ENCODE measurements at places on chromosomes 2 and 18. TPM values are rescaled to one million over a fixed set of nuclear protein-coding genes. Genes with fewer than 3 reads are reported as not detected.
A peak's percentile ranks its signal among the peaks of the same experiment; 100 is the strongest.

Gene ZNF519
- 1.3 TPM for total RNA-seq

GRCh38 chr2:68637047-68637446 lies 6.3 kb upstream of the PROKR1 start:
- no peak for DNase-seq

GRCh38 chr2:54083021-54083420 lies 32.4 kb upstream of the ACYP2 start:
- DNase-seq: no peak

Gene PIEZO2
- total RNA-seq: under 0.01 TPM

Gene GBX2
- not detected for total RNA-seq

- no peak for DNase-seq
Observed at GRCh38 chr2:161172901-161173540, 12.8 kb downstream of the TANK start.

Gene ELOA2
- not detected for total RNA-seq

DNA sequence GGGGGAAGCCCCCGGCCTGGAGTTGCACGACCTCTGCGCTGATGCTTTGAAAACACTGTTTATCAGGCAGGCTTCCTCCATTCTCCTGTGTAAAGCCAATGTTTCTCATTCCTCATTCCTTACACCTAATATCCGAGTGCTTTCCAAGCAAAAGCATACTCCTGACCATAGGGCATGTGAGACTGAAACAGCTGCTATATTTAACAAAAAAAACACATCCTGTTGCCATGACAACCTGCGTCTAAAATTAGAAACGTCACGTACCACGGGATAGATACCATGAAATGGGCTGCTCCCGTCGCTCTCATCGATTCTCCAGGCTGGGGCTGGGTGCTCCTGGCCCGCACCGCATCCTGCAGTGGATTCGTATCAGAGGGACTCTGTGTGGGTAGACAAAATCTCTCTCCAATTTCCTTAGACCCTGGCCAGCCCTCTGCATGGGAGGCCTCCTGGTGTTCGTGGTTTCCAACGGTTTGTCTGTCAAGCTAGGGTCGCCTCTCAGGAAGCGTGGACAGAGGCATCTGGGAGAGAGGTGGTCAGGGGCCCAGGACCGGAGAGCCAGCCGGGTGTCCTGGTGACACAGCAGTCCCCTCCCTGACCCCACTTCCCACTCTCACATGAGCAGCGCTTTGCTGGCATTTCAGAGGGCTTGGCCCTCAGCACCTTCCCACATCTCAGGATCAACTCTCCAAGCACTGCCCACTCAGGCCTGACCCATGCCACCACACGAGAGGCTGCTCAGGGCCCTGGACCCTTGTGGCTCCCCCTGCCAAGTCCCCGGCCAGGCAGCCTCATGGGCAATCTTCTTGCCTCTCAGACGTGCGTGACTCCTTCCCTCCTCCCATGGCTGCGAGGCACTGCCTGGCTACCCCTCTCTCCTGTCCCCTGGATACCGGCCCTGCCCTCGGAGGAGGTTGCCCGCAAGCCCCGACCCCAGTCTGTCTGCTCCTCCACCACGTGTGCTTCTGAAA lies 268.1 kb downstream of the NDUFA10 start:
- DNase-seq: no peak

DNA sequence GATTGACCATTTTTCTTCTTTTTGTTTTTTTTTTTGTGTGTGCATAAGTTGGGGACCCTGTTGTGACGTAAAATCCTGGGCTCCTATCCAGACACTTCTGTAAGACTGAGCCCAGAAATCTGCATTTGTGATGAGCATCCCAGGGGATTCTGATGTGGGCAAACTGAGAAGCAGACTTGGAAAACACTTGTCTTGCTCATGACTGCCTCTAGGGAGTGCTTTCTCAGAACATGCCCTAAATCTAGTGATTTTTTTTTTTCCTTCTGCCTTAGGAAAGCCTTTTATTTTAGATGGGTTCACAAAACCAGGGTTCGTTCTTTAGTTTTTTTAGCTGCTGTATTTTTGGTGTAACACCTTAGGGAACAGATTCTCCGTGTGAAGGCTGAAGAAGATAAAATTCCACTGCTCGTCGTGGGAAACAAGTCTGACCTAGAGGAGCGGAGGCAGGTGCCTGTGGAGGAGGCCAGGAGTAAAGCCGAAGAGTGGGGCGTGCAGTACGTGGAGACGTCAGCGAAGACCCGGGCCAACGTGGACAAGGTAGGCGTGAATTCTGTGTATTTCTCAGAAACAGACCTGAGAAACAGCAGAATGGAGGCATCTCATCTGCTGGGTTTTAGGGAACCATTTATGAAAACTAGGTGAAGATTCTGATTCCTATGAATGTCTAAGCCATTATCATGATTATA lies 36.7 kb downstream of the RALB start:
- DNase-seq: no peak

Gene ACVR1
- 17.1 TPM for total RNA-seq

DNA sequence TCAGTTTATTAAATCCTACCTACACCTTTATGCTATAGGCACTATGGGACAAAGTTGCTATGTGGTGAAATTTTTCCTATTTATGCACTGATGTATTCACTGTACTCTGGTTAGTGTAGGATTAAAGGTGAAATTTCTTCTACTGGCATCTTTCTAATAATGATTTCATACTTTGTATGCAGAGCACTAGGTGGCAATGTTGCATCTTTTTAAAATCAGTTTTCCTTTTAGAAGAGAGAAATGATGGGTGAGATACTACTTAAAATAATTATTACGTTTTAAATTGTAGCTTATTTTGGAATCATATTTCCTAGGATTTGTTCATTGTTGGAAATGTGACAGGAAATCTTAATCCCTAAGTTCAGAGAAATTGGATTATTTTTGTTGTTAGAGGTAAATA lies 150.9 kb downstream of the CD8B2 start:
- peak; percentile 22 for DNase-seq

DNA sequence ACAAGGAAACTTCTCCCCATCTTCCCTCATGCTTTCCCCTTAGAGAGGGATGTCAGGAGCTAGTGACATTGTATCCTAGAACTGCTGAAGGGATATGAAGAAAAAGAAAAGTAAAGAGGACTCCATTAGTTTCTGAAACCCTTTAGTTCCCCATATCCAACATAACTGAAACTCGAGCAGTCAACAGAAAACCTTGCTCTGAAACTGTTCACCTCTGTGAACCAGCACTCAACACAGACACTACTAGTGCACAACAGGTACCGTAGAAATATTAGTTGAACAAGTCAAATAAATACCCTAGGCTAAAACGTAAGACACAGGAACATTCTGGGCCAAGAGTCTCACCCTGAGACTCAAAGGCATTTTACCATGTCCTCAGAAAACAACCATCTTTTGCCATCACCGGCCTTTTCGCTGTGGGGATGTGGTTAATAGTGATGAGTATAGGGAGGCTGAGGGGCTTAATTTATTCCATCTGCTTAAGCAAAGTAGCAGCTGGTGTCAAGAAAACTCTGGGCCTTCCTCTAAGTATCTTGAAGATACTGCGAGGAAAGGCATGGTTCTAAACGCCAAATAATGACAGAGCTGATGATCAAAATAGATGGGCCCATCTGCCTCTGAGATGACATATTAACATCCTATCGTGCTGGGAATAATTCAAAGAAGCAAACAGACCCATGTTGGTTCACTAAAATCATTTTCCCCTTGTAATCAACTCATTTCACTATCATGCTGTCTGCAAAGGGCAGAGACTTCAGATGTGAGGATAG lies 156.8 kb downstream of the STK39 start:
- no peak for DNase-seq

- DNase-seq: peak; percentile 41
Observed at GRCh38 chr18:8559612-8560186, 49.5 kb upstream of the RAB12 start.

Gene GPR35
- total RNA-seq: 0.26 TPM

Gene IL1A
- 53.5 TPM for total RNA-seq

Gene WNT10A
- total RNA-seq: 2.4 TPM

Gene PARD3B
- 1.6 TPM for total RNA-seq

Gene TUBA4A
- 47.9 TPM for total RNA-seq

Gene IL36G
- total RNA-seq: not detected

Gene TUBB8B
- not detected for total RNA-seq

DNA sequence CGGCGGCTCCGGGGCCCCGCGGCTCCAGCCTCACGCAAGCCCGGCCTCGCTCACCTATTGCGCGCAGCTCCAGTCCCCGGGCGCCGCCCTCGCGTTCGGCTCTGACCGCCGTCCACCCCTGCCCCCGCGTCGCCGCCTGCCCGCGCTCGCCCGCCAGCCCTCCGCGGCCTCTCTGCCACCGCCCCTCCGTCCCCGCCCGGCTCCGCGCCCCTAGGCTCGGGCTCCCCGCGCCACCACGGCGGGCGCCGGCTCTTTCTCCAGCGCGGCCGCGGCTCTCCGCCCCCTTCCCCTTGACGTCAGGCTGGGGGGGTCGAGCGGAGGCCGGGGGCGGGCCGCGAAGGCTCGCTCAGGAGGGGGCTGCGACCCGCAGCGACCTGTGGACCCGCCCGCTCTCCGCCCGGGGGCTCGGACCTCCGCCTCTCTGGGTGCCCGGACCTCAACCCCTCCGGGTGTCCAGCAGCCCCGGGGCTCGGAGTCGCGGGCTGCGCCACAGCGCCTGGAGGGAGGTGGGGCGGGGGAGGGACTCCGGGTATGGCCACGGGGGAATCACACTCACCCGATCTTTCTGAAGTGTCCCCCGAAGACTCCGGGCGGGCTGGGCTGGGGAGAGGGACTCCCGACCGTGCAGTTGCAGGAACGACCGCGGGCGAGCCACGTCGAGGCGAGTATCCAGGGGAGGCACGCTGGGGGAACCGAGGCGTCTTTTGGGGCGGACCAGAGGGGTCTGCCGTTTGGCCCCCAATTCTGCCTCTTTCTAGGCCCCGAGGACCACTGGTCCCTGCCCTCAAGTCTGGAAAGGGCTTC lies at the start of gene SEMA4C:
Gene SEMA4C, minus strand, starts transcription at position 259 of the 804 bp plus-strand sequence. CDS start 2,194 bp downstream, outside the sequence.
- DNase-seq: no peak

Gene MOCOS
- total RNA-seq: 37.0 TPM

GRCh38 chr2:109637749-109638570 lies 23.8 kb downstream of the SOWAHC start:
- peak; percentile 85 for DNase-seq

DNA sequence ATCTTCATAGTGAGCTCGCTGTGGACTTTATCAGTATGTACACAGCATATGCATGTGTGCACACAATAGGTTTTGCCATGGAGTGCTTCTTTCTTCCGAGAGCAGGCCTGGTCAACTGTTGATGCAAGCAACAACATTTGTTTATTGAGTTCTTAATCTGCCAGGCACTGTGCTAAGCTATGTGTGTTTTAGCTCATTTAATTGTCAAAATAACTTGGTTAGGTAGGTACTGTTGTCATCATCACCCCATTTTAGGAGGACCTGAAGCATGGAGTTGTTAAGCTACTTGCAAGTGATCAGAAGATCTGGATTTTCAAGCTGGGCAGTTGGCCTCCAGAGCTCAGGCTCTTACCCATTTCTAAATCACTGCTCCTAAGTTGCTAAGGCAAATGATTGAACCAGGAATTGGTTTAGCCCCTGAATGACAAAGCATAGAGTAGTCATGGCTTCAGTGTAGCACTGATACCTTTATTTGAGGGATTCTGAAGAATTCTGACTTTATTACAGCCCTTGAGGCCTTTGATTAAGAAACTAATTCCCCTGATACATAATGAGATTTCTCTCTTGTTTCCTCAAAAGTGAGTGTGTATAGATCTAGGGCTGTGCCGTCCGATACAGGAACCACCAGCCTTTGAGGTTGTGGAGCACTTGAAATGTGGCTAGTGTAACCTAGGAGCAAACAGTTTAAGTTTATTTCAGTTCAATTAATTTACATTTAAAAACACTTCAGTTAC lies 132.9 kb downstream of the FMNL2 start:
- DNase-seq: peak; percentile 32

Gene FBXO15
- 0.13 TPM for total RNA-seq

Gene MC2R
- not detected for total RNA-seq

DNA sequence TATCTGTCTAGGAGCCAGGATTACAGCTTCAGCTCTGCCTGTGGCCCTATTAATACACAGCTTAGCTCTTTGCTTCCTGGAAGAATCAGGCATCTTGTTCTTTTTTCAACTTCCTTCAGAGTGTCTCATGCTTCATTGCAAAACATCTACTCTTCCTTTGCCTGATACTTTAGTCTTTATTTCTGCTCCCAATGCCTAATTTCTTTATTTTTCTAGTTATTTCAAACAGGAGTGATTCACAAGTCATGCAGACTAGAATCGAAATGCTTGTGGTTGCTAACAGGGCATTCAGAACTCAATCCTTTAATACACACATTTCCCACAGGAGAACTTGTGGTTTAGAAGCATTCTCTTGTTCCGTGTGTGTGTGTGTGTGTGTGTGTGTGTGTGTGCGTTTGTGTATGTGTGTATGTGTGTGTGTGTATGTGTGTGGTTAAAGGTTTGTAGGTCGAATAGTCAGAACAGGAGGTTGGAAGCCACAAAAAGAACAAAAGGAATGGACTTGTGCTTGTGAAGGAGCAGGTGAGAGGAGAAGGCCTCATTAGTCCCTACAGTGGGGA lies 28.3 kb upstream of the INSIG2 start:
- no peak for DNase-seq

Gene ASXL2
- total RNA-seq: 4.2 TPM

Gene ACKR3
- total RNA-seq: 22.0 TPM

GRCh38 chr2:105510761-105511528 lies 112.1 kb upstream of the FHL2 start:
- peak; percentile 67 for DNase-seq

Gene RGPD8
- 6.1 TPM for total RNA-seq

Gene FEV
- not detected for total RNA-seq

DNA sequence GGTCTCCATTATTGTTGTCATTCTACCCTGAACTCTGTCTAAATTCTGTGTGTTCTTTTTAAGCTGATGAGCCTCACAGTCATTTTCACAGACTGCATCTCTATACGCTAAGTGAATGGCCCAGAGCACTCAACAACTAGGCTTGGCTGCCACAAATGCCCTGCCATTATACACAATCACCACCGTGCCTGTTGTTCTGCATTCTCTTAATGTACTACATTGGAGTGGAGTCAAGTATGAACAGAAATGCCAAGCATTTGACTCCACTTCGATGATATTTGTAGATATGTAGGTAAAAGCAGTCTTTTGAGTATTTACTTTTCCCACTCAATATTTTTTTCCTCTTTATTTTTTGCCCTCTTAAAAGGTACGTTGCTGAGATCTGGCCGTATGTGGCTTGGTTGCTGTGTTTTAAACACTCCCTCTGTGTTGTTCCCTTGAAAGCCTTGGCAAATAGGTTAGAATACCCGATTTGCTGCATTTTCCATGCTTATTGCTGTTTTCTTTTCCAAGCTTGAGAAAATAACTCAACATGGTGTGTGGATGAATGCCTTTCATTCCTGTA lies 36.2 kb upstream of the TMEFF2 start:
- no peak for DNase-seq

GRCh38 chr2:41791523-41791922 lies 256.3 kb upstream of the PKDCC start:
- peak; percentile 25 for DNase-seq

DNA sequence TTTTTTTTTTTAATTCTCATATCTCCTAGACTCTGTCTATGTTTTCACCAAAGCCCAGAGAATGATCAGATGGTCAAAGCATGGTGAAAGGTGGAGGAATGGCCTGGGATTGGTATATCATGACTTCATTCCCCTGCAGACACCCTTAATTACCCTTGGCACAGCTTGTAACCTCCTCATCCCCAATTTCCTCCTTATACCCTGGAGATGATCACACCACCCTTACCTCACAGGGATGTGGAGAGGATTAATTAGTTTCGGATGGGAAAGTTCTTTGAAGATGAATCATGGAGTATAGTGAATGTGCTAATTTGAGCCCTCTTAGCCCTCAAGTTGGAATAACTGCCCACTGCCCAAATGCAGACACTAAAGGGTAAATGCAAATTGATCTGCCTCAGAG lies 138.0 kb upstream of the LYPD6 start:
- DNase-seq: peak; percentile 70

Gene STEAP3
- total RNA-seq: 8.1 TPM

Gene CIB4
- not detected for total RNA-seq

Gene RAB31
- 47.7 TPM for total RNA-seq

GRCh38 chr2:160826496-160826895 lies 332.9 kb upstream of the RBMS1 start:
- no peak for DNase-seq

All from bronchial epithelial cell (primary cell).